ENCODE measurements at places on chromosomes 11 and 22.
A peak's percentile ranks its signal among the peaks of the same experiment; 100 is the strongest.

- DNase-seq = peak; percentile 78
These were observed 10.9 kb upstream of the MFNG start for GRCh38 chr22:37497062-37497599.

DNA sequence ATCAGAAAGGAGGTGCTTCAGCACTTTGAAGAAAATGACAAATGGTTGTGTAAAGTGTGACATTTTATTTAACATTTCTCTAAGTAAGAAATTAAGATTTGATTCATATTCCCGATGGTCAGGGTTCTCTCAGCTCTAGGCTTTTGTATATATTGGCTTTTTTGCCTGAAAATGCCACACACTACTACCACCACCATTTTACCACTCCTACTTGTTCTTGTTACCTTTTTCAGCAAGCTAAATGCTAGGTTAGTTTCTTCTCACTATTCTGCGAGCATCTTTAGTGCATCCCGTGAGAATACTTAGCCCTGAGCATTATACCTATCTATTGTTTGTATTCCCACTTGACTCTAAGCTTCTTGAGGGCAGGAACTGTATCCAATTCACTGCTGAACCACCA lies 177.6 kb upstream of the MTNR1B start:
- no peak for DNase-seq

- DNase-seq = no peak
These were observed 76.0 kb downstream of the EHF start for GRCh38 chr11:34696862-34697261.

GRCh38 chr11:108338750-108339149 lies 115.9 kb downstream of the ATM start:
- DNase-seq = no peak

DNA sequence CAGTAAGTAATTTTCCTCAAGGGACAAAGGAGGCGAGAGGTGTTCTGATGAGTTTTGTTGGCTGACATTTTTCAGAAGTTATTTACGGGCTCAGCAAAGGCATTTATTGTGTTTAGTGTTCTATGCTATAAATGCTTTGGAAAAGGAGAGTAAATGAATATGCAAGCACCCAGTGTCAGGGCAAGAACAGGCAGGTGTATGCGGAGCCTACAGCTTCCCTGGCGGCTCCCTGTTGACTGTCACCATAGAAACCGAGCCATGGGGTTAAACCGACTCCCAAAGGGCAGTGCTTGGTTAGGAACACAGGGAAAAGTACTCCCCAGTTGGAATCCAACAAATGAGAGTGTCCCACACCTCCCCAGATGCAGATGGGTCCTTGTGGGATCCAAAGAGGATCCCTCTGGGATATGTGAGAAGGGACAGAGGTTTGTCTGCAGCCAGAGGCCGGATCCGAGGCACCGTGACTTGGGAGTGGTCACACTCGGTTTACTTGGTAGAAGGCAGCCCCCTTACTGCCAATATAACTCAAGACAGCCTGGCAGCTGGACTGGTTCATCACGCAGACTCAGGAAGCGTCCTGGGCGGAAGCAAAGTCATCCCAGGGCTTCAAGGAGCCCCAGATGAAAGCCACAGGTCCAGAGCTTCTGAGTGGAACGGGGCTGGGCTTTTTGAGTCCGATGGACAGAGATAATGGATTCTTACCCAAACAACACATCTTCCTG lies 329.7 kb downstream of the CTTN start:
- DNase-seq = no peak

DNA sequence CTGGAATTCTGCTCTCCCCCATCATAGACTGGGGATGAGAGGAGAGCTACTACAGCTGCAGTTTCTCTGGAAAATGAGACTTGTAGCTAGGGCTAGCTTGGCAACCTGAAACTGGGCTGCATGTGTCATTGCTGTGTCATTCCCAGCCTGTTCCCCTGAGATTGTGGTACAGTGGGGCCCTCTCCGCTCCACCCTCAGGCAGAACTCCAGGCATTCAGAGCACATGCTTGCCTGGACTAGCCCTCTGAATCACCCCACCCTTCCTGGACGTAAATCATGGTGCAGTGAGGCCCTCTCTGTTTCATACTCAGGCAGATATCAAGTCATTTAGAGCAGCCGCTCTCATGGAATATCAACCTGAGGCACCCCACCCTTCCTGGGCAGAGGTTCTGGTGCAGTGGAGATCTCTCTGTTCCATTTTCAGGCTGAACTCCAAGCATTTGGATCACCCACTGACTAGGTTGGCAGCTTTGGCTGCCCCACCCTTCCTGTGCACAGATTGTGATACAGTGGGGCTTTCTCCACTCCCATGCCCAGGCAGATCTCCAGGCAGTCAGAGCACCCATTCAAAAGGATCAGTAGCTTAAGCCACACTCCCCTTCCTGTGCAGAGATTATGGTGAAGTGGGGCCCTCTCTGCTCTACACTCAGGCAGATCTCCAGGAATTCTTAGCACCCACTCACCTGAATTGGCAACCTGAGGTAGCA lies 274.4 kb downstream of the C11orf87 start:
- DNase-seq = no peak

GRCh38 chr11:1889224-1889930 lies 2.3 kb downstream of the PRR33 start:
- no peak for DNase-seq

- no peak for DNase-seq
These were observed 40.7 kb downstream of the LRP5 start for GRCh38 chr11:68353118-68353517.

- no peak for DNase-seq
These were observed 64.1 kb downstream of the HORMAD2 start for GRCh38 chr22:30144391-30144790.

- DNase-seq = no peak
These were observed 26.3 kb upstream of the ALDH3B2 start for GRCh38 chr11:67700548-67701262.
